ENCODE measurements at places on chromosomes 3 and 15.

DNA sequence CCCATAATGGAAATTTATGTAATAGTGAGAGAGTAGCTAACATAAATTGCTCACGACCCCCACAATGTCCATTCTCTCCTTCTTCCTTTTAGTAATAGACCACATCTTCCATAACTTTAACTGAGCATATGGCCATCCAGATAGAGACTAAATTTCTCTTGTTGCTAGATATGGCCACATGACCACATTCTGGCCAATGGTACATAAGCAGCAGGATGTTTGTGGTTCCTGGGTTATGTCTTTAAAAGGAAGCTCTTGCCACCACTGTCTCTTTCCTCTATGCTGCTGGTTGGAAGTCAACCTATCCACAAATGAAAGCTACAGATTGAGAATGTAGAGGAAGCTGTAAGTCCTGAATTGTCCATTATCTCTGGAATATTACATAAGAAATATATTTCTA is 59.7 kb upstream of the NPHP3 start:
- DNase-seq = no peak

DNA sequence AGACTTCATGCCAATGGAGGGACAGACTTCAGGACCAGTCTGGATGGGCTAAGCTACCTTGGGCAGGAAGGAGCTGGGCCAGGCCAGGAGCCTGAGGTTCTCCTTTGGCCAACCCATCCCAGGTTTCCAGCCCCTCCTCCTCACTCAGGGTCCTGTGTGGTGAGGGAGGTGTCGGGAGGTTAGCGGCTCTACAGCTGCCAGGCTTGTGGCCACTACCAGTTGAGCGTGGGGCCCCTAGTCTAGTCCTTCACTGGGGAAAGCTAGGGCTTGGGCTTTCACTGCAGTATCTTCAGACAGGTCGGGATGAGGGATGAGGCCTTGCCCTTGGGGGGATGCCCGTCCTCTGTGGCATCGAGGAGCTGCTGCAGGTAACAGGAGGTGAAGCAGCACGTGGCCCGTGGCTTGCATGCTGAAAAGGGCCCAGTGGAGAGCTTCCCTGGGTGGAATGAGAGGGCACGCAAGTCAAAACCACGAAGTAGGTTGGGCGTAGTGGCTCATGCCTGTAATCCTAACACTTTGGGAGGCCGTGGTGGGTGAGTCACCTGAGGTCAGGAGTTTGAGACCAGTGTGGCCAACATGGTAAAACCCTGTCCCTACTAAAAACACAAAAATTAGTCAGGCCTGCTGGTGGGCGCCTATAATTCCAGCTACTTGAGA is 8.5 kb upstream of the FANCD2 start:
- DNase-seq = peak; percentile 69

GRCh38 chr3:70982700-70983140 is 600.8 kb downstream of the FOXP1 start:
- no peak for DNase-seq

DNA sequence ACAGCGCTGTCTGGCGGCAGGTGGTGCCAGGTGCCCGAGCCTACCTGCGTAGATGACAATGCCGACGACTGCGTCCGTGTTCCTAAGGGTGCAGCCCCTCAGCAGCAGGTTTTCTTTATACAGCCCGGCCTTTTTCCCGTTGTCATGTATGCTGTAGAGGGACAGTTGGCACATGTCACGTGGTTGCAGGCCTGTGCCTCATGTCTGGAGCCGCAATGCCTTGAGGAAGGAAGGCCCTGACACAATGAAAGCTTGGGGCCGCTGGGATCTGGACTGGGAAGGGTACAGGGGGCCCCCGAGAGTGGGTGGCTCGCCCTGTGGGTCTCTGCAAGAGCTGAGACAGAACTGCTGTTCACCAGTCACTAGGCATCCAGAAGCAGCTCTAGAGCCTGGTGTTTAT is 136.0 kb downstream of the ATP10A start:
- DNase-seq = no peak

DNA sequence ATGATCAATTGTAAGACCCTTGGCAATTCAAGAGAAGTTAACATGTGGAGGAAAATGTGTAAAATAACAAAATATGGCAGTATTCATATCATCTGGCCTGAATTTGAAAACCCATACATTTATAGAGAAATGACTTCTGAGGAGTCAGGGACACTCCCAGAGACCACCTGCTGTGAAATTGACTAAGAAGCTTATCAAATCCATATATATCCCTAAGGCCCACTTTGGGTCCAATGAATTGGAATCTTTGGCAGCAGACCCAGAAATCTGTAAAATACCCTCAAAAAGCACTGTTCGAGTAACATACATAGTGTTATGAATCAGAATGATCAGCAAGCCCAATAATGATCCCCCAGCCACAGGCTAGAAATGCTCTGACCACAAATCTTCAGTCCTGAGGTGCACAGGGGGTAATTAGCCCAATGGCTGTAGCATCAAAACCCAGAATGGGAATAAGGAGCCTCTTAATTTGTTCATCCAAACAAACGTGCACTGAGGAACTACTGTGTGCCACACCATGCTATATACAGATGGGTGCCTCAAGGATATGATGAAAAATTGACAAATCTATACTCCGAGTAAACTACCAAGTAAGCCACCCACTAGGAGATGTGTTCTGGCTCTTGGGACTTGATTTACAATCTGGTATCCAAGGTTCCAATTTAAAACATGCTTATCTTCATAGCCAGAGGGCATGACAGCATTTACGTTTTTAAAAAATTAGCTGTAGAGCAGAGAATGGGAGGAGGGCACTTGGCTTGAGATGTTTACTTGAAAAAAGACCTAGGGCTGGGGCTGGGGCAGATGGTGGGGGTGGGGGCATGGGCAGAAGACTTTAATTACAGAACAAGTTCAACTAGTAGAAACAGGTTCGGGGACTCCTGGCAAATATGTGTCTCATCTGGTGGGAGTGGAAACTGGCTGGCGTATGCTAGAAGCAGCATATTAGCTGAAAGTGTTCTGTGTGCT is 9.1 kb upstream of the ARHGEF3 start:
- no peak for DNase-seq

- DNase-seq = no peak
Observed at GRCh38 chr15:34116620-34117019, 14.7 kb downstream of the PGBD4 start.

- DNase-seq = peak; percentile 17
Observed at GRCh38 chr3:45760878-45761711, 35.2 kb downstream of the SLC6A20 start.

- no peak for DNase-seq
Observed at GRCh38 chr3:46365041-46365440, 5.7 kb upstream of the CCR5 start.

DNA sequence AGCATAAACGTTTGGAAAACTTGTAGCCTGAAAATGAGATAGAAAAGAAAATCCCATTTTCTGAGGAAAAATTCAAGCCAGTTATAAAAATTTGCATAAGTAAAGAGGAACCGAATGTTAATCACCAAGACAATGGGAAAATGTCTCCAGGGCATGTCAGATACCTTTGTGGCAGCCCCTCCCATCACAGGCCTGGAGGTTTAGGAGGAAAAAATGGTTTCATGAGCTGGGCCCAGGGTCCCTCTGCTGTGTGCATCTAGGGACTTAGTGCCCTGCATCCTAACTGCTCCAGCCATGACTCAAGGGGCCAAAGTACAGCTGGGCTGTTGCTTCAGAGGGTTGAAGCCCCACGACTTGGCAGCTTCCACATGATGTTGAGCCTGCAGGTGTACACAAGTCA is 153.1 kb downstream of the TAFA4 start:
- no peak for DNase-seq

DNA sequence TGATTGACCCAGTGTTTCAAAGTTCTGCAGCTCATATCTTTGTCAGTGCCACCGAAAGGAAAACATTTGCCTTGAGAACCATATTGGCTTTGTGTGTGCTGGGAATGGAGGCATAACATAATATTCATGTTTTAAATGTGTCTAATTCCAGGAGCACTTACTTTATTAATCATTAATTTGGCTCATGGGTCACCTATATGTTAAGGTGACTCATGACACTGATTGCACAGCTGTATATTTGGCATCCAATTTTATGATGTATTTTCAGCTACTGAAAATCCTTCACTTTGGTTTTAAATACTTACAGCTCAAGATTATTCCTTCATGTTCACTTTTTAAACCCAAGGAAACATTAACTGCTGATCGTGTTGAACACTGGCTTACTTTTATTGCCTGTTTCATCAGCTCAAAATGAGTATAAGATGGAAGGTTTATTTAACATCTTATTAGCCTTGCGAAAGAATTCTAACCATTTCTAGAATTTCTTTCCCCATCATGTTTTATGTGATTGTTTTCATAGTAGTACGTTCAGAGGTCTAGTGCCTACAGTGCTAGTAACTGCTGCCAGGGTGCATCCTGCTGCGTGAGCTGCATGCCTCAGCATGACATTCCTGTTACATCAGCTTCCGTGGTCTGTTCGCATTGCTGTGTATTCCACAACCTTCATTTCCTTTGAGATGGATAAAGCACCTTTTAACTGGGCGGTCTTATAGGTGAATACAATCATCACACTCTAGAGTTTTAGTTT is 63.7 kb downstream of the LRCH3 start:
- DNase-seq = no peak

DNA sequence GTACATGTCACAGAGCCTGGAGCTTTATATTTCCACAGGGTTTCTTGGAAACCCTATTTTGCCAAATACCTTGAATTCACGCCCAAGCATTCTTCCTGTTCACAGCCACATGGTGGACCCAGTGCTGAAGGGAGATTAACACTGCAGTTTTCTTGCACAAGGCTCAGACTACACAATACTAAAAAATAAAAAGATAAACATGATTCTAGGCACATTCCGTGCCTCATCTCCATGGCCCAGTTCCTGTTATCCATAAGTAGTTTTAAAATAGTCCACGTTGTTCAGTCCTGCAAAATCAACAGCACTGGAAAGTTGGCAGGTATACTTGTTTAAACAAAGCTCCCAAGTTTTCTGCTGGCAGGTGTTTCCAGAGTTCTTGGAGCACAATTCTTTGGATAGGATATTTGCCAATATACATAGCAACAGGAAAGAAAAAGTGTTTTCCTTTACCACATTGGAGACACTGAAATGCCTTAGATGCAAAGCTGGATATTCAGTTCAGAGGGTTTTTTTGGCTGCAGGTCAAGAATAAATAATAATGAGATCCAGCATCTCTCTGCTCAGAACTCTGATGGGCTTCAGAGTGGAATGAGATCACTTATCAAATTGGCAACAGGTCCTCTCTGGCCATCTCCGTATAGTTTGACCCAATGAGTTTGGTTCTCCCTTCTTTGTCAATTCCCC is 88.1 kb upstream of the TGFBR2 start:
- DNase-seq = no peak

- peak; percentile 1 for DNase-seq
Observed at GRCh38 chr15:45704329-45705249, 69.8 kb downstream of the SQOR start.

DNA sequence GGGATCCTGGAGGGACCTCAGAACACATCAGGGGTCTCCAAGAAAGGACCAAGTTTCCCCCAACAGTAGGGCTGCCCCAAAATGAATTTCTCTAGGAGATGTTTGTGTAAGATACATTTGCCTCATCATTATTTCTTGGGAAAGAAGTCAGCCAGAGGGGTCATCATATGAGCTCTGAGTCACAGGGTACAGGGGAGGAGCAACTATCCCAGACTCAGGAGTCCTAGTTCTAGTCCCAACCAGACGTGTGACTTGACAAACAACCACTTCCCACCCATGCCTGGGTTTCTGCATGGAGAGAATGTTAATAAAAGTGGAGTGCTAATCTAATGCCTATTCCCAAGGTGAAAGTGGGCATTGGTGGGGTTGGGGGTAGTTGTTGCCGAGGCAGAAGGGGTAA is 144.1 kb downstream of the ALDH1A2 start:
- no peak for DNase-seq
